Activated CD4-positive, alpha-beta T cell treated with anti-CD3 and anti-CD28 coated beads for 4 hours (primary cell): ENCODE measurements at places on chromosomes 1 and 21.

DNA sequence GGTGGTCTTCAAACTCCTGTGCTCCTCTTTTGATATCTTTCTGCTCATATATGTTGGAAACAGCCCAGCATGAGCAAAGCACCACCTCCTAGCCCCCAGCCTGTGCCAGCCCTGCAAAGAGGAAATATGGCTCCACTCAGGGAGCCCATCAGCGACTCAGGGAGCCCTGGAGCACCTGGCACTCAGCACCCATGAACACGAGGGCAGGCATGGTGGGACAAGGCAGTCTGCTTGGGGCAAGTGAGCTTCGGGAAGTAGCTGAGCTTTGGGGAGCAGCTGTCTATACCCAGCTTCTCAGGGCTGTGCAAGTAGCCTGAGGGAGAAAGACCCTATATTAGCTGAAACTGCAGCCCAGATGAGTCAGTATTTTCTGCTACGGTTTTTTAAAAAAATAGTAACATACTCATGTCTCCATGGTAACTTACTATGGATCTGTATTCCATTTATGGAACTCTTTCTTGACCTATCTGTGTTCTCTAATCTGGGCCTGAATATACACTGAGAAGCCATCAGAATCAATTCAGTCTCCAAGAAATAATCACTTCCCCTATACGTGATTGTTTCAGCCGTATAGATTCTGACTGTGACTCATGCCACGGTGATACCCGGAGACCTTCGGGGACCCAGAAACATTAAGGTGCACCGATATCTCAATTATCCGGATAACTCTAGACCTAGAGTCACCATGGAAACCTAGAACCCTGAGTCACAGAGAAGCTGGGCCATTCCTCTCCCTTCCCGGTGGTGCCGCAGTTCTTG, 1.5 kb upstream of the ETS2 start:
- DNase-seq: no peak

- DNase-seq: no peak
Observed at GRCh38 chr1:183219616-183220009, 33.5 kb downstream of the LAMC2 start.

DNA sequence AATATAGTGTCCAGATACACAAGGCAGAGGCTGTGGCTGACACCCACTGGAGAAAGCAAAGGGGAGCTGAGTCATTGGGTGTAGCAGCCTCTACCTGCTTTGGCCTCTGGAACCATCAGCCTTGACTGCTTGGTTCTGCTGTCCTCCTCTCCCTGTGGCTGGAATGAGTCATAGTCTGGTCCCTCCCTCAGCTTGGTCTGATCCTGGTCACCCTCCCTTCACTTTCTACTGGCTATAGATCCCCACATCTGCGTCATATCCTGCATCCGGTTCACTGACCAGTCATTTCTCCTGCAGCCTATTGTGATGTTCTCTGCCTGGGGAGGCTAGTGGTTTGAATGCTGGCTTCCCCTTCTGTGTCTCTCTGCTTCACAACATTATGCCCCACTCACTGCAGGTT, 372.8 kb upstream of the DAB1 start:
- no peak for DNase-seq

- DNase-seq: no peak
Observed at GRCh38 chr1:163063143-163063542, 6.0 kb upstream of the RGS4 start.

GRCh38 chr1:22217811-22218460, 75.0 kb upstream of the WNT4 start:
- DNase-seq: no peak

DNA sequence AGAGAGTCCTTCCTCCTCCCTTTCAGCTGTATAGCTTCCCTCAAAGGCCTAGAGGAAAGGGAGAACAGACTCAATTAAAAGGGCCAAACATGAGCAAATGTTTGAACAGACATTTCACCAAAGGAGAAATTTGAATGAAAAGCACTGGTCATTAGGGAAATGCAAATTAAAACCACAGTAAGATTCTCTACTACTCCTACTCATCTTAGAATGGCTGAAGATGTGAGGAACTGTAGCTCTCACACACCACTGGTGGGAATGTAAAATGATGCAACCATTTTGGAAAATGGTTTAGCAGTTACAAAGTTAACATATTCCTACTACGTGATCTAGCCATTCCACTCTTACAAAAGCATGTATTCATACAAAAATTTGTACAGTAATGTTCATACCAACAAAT, 253.0 kb upstream of the HOOK1 start:
- no peak for DNase-seq

DNA sequence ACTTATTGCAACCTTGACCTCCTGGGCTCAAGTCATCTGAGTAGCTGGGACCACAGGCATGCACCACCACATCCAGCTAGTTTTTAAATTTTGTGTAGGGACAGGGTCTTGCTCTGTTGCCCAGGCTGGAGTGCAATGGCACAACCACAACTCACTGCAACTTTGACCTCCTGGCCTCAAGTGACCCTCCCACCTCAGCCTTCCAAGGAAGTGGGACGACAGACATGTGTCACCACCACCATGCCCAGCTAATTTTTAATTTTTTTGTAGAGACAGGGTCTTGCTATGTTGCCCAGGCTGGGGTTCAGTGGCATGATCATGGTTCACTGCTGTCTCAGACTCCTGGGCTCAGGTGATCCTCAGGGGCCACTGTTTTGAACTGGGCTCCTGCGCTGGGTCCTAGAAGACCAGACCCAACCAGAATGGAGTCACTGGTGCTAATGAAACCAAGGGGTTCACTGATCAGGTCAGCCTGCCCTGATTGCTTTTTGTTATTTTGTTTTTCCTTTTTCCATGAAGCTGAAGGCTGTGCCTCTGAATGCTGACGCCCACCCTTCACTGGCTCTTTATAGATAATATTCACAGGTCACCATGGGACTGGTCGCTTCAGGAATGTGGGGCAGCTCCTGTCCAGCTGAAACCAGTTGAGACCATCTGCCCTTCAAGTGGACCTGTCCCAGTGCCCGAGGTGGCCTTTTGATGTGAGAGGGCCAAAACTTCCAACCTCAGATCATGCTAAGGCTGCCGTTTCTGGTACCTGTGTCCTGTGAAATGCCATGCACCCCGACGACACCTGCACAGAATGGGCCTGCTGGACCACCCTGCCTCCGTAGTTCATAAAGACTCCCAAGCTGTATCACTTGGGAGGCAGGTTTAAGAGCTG, 4.9 kb downstream of the TRIM17 start:
- no peak for DNase-seq

DNA sequence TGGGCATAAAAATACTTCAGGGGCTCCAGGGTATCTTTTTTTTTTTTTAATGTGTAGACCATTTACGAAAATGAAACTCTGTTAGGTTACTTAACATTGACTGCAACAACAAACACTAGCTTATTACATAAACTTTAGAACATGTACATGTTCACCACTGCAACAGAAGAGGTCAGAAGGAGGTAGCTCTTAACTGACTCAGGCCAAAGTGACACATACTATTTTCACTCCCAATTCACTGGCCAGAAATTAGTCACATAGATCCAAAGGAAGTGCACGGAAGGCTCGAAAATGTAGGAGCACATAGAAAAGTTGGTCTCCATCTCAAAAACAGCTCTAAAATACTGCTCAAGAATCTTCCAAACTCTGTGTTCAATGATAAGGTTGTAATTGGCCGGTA, 107.2 kb downstream of the AKT3 start:
- no peak for DNase-seq

GRCh38 chr1:59062743-59063142, 234.2 kb upstream of the FGGY start:
- DNase-seq: no peak

DNA sequence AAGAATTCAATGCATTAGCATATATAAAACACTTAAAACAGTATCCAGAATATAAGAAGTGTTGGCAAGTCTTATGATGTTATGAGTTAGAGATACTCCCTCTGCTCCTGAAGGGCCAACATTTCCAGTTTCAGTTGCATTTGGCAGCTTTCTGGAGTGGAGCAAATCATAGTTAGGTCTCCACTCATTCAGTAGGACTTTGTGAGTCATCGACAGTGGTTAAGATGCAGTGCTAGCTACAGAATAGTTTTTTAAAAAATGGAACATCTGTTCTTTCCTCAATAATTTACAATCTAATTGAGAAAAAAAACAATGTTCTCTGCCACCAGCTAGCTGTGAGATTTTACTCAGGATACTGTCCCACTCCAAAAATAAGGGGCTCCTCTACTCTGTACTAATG, 389.1 kb downstream of the HLX start:
- no peak for DNase-seq

- no peak for DNase-seq
Observed at GRCh38 chr1:99004861-99005442, at the start of gene PLPPR5. Gene PLPPR5, minus strand, starts transcription at chr1:99004861. Its CDS starts 190 bp downstream, at chr1:99004671.

- no peak for DNase-seq
Observed at GRCh38 chr1:229563241-229563640, 4.7 kb upstream of the ABCB10 start.

DNA sequence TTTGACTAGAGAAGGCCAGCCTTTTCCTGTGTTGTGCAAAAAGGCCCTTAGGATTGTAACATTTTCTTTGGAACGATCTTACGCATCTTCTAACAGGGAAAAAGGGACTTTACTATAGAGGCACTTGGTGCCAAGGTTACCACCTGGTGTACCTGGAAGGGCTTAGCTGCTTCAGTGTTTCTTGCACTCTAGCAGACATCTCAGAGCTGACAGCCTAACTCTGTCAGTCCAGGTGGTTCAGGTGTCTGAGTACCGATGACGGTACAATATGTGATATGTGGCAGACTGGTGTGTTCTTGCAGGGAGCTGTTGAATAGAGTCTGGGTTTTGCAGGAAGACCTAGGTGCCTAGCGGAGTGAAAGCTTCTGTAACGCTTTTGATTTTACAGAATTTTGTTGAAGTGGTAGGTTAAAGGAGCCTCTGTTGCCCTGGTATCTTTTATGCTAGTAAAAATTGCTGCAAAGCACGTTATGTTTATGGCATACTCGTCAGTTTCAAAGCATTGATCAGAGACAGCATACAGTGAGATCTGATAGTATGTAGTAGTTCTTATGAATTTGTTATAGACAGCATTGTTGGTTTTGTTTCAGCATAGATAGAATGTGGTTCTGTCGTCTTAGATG, 1.4 kb downstream of the MAGI3 start:
- DNase-seq: peak; percentile 12

- DNase-seq: peak; percentile 14
Observed at GRCh38 chr1:78145105-78145580, 99.4 kb downstream of the GIPC2 start.

DNA sequence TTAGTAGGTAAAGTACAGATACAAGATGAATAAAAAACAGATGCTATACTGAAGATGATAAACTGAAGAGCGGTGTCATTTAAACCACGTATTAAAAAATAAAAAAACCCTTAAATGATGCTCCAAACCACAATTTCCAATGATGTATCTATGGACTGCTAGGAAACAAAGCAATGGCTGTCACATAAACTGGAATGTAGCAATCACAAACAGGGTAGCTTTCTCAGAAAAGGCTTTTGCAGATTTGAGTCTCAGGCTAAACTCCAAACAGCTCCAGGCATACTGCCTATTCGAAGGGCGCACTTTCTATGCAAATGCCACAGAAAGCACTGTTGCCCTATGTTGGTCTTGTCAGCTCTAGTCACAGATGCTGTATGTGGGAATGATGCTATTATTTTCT, 12.4 kb upstream of the H3-3A start:
- DNase-seq: no peak

DNA sequence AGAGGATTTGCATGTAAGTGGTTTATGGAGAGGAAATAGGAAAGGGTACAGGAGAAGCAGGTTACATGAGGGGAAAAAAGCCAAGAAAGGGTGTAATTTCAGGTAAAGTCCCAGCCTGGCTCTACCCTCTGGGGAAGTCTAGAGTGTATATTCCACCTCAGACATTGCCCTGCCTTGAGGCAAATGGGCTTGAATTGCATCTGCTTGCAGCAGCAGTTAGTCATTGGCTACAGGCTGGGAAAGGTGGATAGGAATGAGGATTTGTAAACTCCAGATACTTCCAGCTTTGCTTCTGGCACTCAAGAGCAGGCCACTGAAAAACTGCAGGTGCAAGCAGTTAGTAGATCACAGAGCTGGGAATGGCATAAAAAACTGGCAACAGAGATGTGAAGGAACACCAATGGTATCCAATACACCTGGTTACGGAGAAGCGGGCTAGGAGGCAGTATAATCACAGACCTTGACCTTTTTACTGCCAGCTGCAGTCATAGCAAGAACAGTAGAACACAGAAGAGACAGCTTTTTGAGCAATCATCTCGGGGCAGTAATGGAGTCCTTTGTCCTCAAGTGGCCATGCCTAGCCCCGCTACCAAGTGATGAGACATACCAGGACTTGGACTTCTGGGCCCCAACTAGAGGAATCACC, 226.9 kb upstream of the NRIP1 start:
- DNase-seq: no peak

DNA sequence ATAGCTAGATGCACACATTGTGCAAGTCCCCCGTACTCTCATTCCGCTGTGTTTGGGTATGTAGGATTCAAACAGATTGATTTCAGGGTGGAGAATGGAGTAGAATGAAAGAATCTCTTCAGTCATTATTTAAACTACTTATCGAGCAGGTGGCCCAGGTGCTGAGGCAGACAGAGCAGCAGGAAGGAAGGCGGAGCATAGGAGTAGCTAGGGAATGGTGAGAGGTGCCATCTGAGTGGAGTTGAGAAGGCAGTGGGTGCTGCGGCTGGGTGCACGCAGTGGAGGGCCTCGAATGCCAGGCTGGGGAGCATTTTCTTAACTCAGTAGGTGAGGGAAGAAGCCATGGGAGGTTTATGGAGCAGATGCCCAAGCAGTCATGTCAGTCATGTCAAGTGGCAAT, 45.2 kb upstream of the CD101 start:
- DNase-seq: no peak

- no peak for DNase-seq
Observed at GRCh38 chr1:109617291-109617801, 2.1 kb downstream of the GNAT2 start.

GRCh38 chr1:33875862-33876261, 12.0 kb downstream of the HMGB4 start:
- no peak for DNase-seq

DNA sequence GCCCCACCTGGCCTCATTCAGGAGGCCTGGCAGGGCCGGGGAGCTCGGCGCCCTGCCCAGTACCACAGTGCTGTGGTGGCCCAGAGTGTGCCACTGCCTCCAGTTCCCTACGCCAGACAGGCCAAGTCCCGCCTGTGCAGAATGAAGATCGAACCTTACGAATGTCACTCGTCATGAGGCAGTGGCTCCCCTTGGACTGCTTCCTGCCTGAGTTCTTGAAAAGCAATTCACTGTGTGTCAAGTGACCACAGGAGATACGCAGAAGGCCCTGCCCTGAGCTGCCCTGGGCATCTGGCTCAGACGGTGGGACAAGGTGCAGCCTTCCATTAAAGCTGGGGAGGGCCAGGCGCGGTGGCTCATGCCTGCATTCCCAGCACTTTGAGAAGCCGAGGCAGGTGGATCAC, 49.6 kb upstream of the LRP8 start:
- no peak for DNase-seq

DNA sequence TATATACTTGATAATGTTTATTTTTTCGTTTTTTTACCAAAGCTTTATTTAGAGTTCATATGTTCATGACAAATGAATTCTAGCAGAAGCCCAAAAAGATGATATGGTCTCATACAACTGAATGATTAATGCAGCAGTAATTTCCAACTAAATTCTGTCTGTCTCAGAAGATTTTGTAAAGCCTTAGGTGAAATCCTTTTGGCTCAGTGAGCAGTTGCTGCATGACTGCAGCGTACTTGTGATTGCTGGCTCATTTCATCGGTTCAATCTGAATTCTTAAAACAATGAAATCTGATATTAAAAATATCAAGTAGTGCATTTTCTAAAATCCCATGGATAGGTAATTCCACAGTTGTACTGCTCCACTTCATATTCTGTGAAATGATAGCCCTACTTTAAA, 73.2 kb downstream of the AK5 start:
- no peak for DNase-seq

GRCh38 chr1:15095496-15095875, 58.1 kb upstream of the TMEM51 start:
- DNase-seq: no peak
